ENCODE measurements at places on chromosomes 1 and 21.

- DNase-seq: no peak
Measured at GRCh38 chr1:167175901-167176300, 44.8 kb upstream of the POU2F1 start.

DNA sequence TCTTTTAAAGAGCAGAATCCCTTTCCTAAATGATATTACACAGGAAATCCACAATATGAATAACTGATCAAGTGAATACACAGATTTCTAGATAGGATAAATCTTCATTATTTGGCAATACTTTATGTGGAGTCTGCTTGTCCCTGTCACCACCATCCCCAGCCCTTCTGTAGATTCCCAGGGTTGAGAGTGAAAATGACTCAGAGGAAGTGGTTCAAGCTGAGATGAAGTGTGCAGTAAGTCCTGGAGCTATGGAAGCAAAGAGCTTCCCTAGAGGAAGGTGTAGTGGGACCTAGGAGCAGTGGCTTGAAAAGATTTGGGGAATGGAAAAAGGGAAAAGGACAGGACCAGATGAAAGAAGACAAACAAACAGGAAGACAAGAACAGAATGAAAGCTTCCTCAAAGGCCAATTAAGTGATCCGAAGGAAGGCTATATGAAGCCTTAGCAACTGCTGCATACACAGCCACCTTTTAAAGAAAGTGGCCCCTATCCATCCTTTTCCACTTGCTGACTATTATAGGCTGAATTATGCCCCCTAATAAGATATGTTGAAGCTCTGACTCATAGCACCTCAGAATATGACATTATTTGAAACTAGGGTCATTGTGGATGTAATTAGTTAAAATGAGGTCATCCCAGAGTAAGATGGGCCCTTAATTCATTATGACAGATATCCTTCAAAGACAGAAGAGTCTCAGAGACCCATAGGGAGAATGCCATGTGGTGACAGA, 96.5 kb upstream of the CAMK1G start:
- no peak for DNase-seq

GRCh38 chr1:29431138-29431537, 194.8 kb downstream of the PTPRU start:
- no peak for DNase-seq

- DNase-seq: no peak
Measured at GRCh38 chr1:5832916-5833895, 159.0 kb downstream of the NPHP4 start.

GRCh38 chr1:2460996-2461751, 14.9 kb upstream of the PLCH2 start:
- DNase-seq: no peak

DNA sequence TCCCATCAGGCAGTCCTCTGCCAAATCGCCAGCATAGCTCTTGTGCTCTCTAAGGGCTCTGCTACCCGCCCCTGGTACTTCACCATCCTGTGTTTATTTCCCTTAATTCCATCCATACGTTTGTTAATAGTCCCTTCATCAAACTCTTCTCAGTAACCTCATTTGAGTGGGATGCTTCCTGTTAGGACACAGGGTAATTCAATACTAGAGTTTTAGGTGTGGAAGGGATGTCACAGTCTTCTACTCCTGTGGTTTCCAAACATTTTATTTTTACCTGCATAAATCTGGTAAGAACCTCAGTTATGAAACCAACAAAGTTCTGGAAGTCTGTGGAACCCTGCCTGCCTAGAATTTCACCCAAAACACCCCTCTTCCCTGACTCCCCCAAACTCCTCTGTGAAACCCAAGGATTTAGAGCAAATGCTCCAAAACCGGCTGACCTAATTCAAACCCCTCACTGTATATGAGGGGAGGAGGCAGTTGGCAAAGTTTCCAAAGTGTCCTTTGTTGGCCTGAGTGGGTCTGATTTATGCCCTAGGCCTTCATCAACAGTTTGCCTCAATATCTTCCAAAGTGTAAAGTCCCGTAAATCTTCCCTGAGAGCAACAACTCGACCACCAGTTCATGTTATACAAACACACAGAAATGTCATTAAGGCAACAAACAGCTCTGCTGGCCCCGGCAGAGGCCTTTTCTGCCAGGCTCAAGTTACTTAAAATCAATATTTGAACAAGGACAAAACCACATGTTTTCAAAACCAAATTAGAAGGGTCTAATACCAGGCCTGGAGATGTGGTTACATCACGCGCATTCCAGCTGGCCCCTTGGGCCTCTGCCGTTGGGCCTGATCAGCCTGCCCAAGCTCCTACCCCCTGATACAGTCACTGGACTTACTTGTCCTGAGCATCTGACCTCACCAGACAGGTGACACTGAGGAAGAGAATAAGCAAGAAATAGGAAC, 82.4 kb upstream of the FGGY start:
- peak; percentile 50 for DNase-seq

DNA sequence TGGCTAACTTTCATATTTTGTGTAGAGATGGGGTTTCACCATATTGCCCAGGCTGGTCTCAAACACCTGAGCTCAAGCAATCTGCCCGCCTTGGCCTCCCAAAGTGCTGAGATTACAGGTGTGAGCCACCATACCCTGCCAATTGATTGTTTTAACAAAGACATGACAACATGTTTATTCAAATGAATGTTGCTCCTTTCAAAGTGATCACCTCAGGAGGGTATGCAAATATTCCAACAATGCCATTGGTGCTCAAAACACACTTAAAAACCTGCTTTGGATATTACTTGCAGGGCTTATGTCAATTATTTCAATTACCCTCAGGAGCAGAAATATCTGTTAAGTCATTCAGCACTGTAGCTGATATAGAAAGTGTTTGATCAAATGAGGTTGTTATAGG, 7.9 kb downstream of the LAX1 start:
- DNase-seq: no peak

DNA sequence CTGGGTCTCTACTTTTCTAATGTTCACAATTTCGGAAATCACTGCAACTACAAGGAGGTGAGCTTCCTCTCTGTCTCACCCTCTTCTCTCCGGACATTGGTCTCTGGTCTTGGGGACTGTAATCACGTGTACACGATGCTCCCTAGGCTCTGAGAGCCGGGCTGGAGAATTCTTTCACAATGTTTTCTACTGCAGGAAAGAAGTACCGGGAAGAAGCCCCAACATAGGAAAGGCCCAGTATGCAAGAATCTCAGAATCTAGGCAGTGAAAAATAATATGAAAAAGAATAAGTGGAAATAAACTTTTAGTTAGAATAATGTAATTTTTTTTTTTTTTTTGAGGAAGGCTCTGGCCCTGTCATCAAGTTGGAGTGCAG, 13.5 kb upstream of the HJV start:
- no peak for DNase-seq

- DNase-seq: no peak
Measured at GRCh38 chr1:204670152-204670927, 15.2 kb downstream of the LRRN2 start.

DNA sequence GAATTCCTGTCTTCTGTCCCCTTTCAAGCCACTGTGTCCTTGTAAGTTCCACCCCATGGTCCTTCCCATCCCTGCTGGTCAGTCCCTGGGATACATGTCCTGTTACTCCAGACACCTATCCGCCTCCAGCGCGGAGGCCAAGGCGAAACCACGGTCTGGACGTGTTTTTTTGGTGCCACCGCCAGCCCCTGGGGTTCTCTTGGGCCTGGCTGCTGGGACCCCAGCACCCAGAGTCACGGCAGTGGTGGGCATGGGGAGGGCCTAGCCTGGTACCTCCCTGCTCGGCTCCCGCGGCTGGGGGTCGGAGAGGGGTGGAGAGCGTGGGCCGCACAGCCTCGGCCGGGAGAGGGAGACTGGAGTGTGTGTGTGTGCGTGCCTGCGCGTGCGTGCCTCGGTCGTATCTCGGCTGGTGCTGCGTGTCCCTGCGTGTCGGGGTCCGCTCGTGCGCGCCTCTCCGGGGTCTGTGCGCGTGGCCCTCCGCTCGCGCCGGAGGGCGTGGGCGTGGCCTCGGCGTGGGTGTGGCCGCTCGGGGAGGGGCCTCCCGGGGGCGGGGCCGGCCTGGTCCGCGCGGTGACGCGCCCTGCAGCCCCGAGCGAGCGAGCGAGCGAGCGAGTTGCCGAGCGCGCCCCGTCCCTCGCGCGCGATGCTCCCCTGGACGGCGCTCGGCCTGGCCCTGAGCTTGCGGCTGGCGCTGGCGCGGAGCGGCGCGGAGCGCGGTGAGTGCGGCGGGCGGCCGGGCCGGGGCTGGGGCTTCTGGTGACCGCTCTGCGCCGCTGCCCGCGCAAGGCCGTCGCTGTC, at the start of gene VWA1:
Gene VWA1 (plus strand): TSS at position 585 of the 798 bp plus-strand sequence. CDS start 59 bp downstream, at position 644.
- DNase-seq: no peak

DNA sequence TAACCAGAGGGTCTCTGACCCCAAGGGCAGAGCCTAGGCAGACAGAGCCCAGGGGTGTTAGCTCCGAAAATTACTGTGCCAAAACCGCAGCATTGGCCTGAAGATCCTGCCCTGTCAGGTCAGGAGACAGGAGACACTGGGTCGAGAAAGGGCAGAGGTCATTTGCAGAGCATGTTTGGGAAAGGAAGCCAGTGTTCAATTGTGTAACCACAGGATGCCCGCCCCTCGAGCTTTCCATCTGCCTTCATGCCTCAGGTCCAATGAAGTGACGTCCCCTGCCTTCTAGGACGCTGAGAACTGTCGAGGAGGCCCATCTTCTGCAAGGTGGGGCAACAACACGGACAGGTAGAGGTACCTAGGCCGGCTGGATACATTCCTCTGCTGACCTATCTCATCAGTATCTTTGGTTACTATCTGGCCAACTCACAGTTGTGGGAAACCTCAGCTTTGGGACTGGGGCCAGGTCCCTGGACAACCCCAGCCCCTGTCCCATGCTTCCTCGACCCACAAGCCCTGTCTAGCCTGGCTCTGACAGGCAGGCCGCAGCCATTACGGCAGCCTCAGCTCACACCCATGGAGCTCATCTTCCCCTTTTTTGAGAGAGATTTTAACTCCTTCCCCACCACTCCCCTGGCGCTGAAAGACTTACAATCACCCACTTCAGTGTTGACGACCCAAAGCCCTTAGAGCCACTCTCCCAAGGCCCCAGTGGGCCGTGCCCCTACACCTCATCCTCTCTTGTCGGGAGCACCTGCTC, 1.3 kb downstream of the ARL8A start:
- DNase-seq: no peak

- DNase-seq: no peak
Measured at GRCh38 chr1:20261095-20261494, 29.6 kb upstream of the VWA5B1 start.

DNA sequence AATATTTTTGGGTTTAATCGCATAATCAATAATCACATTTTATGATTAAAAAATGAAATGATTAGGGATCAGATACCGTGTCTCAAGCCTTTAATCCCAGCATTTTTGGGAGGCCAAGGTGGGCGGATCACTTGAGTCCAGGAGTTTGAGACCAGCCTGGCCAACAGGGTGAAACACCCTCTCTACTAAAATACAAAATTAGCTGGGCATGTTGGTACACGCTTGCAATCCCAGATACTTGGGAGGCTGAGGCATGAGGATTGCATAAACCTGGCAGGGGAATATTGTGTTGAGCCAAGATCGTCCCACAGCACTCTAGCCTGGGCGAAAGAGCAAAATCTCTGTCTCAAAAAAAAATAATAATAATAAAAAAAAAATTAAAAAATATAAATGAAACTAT, 1581.4 kb downstream of the KCNT2 start:
- DNase-seq: no peak

DNA sequence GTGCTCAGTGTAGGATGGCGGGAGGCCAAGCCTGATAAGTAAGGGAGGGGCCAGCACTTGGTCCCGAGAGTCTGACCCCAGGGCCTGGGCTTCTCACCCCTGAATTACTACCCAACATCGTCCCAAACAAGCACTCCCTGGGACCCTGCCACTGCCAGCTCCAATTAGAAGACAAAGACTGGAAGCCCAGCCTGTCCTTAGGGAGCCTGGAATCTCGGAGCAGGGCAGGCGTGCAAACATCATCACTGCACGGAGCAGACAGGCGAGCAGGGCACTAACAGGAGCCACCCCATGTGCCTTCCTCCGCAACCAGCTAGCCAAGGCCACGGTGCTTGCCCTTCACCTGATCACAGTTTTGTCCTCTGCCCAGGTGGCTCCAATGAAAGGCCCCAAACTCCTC, 23.2 kb downstream of the KCNAB2 start:
- no peak for DNase-seq

DNA sequence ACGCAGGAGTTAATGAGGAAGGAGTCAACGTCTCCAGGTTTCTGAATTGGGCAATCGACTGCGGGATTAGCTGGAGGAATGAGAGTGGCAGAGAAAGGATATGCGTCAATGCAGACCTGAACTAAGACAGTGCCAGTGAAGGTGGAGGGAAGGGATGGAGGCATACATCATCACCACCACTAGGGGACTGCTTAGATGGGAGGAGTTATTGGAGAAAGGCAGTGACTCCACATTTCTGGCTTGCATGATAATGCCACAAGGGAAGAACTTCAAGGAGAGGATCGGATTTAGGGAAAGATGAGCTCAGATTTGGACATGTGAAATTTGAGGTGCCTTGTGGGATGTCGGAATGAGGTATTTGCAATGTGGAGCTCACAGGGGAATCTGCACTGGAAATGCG, 17.5 kb downstream of the VASH2 start:
- no peak for DNase-seq

GRCh38 chr1:231919239-231919885, 292.8 kb downstream of the DISC1 start:
- DNase-seq: no peak

All from AG04450 (cell line).